Right hindlimb (tissue), 1 donor: ENCODE measurements at places on chromosomes 2 and 18.
A peak's percentile ranks its signal among the peaks of the same experiment; 100 is the strongest.

- no peak for DNase-seq
Observed at GRCh38 chr2:234670806-234671205, 173.9 kb upstream of the ARL4C start.

- no peak for DNase-seq
Observed at GRCh38 chr2:83585250-83585649, 873.8 kb downstream of the SUCLG1 start.

- no peak for DNase-seq
Observed at GRCh38 chr2:143847257-143847656, 672.7 kb downstream of the ZEB2 start.

GRCh38 chr18:6414118-6414722, 491 bp downstream of the L3MBTL4 start:
- DNase-seq, result peak; percentile 73

DNA sequence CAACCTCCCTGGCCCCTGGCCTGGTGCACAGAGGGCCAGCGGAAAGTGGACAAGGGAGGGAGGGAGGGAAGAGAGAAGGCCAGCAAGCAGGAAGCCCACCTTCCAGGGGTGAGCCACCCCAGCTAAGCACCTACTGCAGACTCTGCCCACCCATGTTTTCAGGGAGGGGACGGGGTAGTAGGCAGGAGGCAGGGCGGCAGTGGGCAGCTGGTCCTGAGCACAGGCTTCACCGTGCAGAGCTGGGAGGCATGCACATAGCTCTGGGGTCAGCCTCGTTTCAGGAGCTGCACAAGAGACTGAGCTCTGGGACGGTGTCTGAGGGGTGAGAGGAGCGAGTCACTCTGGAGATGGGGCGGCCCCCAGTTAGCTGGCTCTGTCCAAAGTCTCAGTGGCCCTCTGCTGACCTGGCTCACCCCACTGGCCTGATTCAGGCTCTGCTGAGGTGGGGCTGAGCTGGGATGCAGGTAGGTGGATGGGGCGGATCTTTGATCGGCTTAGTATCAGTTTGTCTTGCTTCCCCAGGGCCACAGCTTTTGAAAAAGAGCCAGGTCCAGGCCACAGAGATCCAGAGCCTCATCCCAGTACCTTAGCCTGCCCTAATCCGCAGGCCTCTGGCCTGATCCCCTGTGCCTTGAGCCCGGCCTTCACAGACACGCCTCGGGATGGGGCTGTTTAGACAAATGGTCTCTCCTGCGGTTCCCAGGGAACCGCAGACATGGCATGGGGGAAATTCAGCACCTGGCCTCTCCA, 3.7 kb downstream of the NMUR1 start:
- DNase-seq, result no peak

DNA sequence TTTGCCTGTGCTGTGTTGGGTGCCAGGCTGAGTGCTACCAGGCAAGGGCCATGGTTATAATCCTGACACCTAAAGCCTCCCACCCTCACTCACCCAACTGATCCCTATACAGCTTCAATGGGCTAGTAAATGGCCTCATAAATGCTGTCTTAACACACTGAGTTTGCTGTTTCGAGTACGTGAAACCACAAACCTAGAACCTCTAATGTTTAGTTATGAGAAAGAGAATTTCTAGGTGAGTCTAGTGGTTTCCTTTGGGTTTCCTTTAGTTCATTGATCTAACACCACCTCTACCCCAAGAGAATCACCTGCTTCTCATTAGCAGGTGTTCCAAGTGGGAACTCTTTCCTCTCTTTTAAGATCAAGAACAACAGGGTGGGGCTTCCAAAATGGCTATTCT, 172.0 kb downstream of the MC4R start:
- DNase-seq, result no peak

DNA sequence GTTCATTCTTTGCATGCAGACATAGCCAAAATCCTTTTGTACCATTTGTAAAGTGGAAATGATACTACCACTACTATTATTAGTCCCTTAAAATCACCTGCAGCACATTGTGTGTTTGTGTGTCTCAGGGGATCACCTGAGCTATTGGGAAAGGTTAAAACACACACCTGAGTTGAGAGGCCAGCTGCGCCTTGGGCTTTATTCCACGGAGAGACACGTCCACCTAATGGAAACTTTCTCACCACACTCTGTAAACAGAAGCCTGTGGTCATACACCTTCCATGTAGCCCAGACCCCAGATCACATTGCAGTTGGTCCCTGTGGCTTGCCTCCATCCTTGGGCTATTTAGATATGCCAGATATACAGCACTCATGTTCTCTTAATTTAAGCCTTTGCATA, 81.8 kb upstream of the SH3BP4 start:
- no peak for DNase-seq

DNA sequence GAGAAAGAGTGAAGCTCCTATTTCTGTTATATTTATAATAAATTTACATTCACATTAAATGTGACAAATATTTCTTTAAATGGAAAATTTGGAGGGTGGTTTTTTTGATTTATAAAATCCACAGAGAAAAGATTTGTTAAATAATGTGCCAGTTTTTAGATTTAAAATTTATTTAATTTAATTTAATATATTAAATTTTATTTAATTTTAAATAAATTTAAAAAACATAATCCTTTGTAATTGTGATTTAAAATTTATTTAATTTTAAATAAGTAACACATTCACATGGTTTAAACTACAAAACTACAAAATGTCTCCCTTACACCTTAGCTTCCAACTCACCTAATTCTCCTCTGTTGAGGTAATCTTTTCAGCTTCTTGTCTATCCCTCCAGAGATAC, 123.3 kb downstream of the UBE2E3 start:
- DNase-seq, result no peak

DNA sequence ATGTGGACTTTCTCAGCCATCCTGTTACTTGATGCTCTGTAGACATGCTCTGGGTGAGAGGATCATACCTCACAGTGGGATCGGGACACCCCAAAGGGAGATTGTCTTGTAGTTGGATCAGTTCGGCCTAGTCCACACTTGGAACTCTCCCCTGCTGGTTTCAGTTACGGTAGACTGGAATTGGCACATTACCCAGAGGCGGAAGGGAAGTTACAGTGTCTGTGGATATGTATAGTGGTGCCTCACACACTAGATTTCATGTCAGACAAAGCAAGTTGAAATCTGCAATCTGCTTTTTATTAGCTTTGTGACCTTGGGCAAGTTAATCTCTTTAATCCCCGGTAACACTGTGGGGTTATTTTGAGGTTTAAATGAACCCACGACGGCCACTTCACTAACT, 16.2 kb upstream of the CTAGE1 start:
- no peak for DNase-seq

- DNase-seq, result no peak
Observed at GRCh38 chr2:180133736-180134135, 126.6 kb upstream of the CWC22 start.
